ENCODE measurements at places on chromosomes 16 and 17. TPM values are rescaled to one million over a fixed set of nuclear protein-coding genes. Genes with fewer than 3 reads are reported as not detected.

Gene NPIPA3
- total RNA-seq = not detected

Gene C16orf46
- 1.1 TPM for total RNA-seq

Gene TBC1D3L
- 1.4 TPM for total RNA-seq

Gene INCA1
- total RNA-seq = not detected

Gene DNAAF8
- 0.59 TPM for total RNA-seq

Gene FBRS
- 32.6 TPM for total RNA-seq

Gene CD2BP2
- 21.7 TPM for total RNA-seq

Gene FBXW10B
- total RNA-seq = 2.2 TPM

Gene CLEC18B
- total RNA-seq = 0.20 TPM

Gene UTS2R
- not detected for total RNA-seq

Gene CHST5
- 0.20 TPM for total RNA-seq

Gene EFCAB13
- 4.8 TPM for total RNA-seq

Gene CD300E
- total RNA-seq = not detected

Gene PRSS27
- total RNA-seq = 0.37 TPM

Gene CLDN7
- 2.9 TPM for total RNA-seq

Gene PLLP
- under 0.01 TPM for total RNA-seq

Gene SLC5A10
- not detected for total RNA-seq

Gene ACSM2A
- not detected for total RNA-seq

Gene SPHK1
- total RNA-seq = 32.0 TPM

Gene ADAD2
- not detected for total RNA-seq

Gene RNF43
- under 0.01 TPM for total RNA-seq

Gene ITGAD
- not detected for total RNA-seq

Gene PTGES3L
- total RNA-seq = not detected

Gene KRT32
- total RNA-seq = not detected

Gene CBFB
- 85.2 TPM for total RNA-seq

Gene VASN
- 170 TPM for total RNA-seq

Gene CCDC144A
- total RNA-seq = 0.59 TPM

Gene CLCN7
- total RNA-seq = 80.0 TPM

Gene CRYBA1
- not detected for total RNA-seq

Gene TEDC2
- total RNA-seq = 6.2 TPM

Gene FNDC8
- not detected for total RNA-seq

Gene SDF2
- 24.2 TPM for total RNA-seq

Gene CACNG4
- total RNA-seq = not detected

Gene KRTAP4-12
- not detected for total RNA-seq

Gene EFCAB5
- total RNA-seq = under 0.01 TPM

Gene GJD3
- total RNA-seq = 0.39 TPM

Gene SLC12A3
- not detected for total RNA-seq
